ENCODE measurements at places on chromosomes 3 and 15.

DNA sequence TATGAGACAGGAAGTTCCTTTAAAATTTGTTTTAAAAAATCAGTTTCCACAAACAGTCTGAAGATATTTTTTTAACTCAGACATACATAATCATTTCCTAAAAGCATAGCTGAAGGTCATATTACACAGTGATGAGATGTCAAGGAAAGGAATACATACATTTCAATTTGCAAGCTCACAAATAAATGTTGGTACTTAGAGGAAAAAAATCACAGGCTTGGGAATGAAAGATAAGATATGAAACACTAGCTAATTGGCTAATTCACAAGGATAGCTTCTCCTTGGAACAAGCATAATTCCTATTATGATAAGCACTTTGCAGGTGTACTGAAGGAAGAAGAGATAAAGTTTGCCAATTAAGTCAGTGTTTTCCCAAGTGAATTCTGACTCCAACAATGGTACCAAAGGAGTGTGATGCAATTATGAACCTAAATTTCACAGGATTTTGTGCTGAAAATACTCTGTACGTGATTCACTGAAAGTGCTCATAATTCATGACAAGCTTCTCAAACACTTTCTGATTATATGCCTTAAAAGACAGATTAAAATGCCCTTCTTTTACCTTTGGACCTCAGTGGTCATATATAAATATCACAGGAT, 112.4 kb downstream of the FRMD5 start:
- no peak for DNase-seq

GRCh38 chr3:127252446-127252845, 35.4 kb downstream of the PRR20G start:
- DNase-seq: no peak

DNA sequence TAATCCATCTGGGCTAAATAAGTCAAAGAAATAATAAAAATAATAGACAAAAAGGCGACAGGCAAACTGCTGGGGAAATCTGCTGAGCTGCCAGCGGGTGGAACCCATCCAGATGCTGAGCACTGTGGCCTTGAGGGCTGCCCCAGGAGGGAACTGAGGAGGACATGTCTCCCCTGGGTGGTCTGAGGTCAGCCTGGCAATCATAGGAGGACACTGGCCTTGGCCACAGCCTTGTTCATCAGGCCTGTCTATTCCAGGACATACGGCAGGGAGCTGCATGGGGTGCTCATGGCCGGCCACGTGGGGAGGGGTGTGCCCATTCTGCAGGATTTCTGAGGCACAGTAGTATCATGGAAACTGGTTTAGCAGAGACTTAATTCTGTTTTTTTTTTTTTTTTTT, 21.5 kb upstream of the SNRPA1 start:
- DNase-seq: no peak

- no peak for DNase-seq
Observed at GRCh38 chr3:192371870-192372400, 355.4 kb downstream of the FGF12 start.

- no peak for DNase-seq
Observed at GRCh38 chr3:42314411-42314810, 48.4 kb upstream of the CCK start.

GRCh38 chr3:129563850-129564535, 21.0 kb downstream of the H1-8 start:
- no peak for DNase-seq

DNA sequence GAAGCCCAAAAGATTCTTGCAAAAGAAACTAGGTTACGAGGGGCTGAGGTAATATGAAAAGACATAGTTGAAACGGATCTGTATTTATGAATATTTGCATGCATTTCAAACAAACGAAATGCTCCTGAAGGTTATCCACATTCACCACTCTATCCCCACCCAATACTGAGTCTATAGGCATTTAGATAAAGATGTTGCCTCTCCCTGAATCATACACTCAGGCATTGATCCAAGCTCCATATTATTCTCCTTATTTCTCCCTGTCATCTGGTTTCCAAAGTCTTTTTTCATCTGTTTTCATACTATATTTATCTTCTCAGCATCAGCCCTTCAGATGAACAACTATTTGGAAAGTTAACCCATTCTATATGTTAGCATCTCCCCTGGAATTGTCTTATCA, 492.5 kb upstream of the TGFBR2 start:
- no peak for DNase-seq

- no peak for DNase-seq
Observed at GRCh38 chr15:35362195-35362829, 183.7 kb downstream of the DPH6 start.

DNA sequence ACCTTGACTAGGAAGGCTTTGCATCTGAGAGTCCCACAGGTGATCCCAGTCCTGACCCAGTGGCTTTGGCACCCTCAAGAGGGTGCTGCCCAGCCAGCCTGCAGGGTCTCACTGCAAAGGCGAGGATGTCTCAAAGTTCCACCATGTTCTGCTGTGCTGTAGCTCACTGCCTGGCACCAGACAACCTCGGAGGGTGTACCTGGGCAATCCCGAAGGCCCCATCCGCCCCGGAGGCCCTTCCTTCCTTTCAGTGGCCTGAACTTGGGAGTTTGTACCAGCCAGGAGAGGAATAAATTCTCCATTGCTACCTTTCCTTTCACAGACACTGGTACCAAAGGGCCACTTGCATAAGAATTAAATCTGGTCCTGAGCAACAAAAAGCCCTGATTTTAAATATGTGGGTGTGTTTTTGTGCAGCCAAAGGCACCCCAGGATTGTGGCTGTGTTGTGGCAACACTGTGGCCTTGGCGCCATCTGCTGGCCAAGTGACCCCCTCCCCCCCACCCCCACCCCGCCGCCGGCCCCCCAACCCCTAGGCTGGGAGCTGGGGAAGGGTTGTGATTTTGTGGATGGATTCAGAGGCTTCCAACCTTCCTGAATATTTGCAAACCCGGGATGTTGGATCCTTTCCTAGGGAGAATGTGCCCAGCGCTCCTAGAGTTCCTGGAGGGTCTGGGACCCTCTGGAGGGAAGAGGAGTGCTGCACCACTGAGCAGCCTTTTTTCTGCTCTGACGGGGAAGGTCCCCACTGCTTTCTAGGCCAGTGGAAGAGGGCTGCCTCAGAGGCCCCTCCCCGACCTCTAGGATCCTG, 9.7 kb upstream of the PTPN23 start:
- DNase-seq: no peak

- no peak for DNase-seq
Observed at GRCh38 chr3:130088061-130088460, 6.4 kb downstream of the ALG1L2 start.

- DNase-seq: no peak
Observed at GRCh38 chr3:190325923-190326322, 3.7 kb upstream of the CLDN1 start.

GRCh38 chr3:47685037-47685436, 96.7 kb downstream of the SMARCC1 start:
- DNase-seq: no peak

- no peak for DNase-seq
Observed at GRCh38 chr3:81788044-81788443, 26.6 kb upstream of the GBE1 start.

DNA sequence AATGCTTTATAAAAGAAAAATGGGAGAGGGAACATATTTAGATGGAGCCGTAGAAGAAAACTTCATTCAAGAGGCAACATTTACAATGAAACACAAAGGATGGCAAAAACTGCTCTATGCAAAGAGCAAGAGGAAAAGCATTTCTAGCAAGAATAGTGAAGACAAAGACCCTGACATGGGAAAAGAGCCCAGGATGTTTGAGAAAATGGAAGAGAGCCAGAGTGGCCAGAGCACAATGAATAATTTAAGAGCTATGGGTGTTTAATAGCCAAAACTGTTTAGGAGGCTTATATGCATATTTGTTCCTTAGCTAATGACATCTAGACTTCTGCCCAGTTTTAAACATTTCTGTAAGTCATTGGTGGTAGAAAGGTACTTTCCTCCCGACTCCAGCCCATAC, 25.4 kb upstream of the SEMA6D start:
- no peak for DNase-seq

DNA sequence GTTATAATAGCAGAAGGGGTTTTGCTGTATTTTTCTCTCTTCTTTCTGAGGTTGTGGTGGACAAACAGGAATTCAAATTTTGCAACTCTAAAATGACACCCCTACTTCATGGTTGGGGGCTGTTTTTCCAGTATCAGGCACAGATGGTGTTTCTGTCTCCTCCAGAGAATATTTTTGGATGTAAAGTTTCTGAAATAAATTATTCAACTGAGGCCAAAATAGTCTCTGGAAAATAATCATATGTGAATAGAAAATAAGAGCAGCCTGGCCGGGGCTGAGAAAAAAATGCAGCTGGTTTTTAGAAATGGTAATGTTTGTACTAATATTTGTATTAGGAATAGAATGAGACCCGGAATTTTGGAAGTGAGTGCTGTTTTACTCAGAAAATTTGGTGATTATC, 121.3 kb upstream of the ADAMTS9 start:
- DNase-seq: no peak

DNA sequence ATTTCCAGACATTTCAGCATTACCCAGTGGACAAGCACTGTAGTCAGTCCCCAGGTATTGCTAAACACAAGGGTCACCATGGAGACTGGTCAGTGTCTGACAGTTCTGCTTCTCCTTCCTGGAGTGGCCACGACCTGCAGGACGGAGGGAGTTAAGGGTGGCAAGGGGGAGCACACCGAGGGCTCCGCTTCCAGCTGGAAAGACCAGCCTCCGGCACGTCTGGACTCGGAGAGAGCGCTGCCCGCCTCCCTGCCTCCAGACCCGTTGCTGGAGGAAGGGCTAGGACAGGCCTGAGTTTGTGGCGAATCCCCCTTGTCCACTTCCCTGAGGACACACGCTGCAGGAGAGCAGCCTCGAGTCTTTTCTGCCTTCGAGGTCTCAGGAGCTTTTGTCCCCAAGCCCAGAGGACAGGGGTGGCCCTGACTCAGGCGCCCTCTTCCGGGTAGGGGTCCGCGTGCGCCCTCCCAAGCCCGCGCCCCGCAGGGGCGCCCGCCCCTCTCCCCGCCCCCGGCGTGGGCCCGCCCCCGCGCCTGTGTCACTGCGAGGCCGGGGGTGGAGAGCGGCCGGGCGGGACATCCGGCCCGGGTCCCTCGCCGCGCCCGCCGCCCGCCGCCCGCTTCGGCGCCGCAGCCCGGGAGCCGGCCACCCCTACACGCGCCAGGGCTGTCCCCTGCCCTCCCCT, at the start of gene CHST14:
TSS of gene CHST14 (plus strand) at position 562 of the 682 bp plus-strand sequence. CDS start 230 bp downstream, outside the sequence.
- DNase-seq: peak; percentile 37

DNA sequence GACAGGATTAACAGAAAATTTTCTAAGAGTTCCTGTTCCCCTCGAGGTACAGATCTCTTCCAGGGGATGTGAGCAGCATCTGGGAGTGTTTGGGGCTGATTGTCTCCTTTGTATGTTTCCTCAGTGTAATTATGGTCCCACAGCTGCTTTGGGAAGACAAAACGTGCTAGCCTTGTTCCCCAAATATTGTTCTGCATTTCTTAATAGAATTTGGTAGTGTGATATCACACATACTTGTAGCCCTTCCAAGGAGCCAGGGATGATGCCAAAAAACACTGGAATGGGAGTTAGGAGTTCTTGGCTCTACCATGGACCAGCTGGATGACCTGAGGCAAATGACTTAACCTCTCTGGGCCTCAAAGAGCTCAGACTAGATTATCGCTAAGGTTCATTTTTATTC, 19.0 kb upstream of the AGBL1 start:
- DNase-seq: no peak

DNA sequence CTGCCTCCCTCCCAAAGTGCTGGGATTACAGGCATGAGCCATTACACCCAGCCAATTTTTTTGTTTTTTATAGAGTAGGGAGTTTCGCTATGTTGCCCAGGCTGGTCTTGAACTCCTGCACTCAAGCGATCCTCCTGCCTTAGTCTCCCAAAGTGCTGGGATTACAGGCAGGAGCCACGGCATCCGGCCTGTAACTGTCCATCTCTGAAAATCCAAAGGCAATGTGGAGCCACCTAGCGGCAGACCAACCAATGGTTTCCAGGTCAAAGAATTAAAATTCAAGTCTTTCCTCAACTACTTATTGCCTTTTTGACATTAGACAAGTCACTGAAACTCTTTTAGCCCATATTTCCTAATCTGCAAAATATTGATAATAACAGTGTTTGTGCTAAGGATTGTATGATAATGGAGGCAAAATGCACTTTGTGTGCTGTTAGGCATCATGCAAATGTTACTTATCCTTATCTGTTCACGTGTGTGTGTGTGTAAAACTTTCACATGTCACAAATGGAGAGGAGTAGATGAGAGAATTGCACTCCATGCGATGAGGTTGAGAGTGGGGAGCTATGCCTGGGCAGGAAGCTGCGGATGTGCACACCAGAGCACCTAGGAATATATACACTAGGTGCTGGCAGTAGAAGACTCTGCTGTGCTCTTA, 48.7 kb downstream of the COL8A1 start:
- no peak for DNase-seq

- no peak for DNase-seq
Observed at GRCh38 chr3:62965311-62965710, 90.1 kb upstream of the CADPS start.

DNA sequence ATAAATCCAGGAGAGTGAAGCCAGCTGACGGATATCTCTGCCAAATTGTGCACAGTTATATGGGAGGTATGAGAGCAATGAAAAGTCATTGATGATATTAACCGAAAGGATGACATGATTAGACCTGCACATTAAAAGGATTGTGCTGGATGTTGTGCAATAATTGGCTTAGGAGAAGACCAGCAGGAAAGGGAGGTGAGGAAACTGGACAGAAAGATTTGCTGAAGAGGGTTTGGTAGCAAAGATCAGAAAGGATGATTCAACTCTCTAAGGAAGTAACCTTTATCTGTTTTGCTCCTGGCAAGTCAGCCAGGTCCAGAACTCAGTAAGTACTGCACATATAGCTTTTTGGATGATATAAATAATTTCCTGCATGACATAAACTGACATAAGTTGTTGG, 704.7 kb downstream of the GRM7 start:
- no peak for DNase-seq

- no peak for DNase-seq
Observed at GRCh38 chr3:71391361-71391760, 192.2 kb downstream of the FOXP1 start.

DNA sequence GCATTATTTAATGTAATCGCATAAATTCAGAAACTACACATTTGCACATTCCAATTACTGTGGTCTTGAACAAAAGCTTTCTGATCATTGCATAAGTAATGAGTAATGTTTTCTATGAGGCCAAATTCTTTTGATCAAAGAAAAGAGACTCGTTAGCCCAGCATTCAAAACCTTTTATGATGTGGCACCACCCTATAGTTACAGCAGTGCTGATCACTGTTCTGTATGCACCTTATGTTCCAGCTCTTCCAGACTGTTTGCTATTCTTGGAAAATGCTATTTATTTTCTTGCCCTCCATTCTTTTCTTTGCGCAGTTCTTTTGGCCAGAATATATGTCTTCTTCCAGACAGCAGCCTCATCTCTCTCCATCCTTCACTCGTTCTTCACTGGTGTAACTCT, 42.3 kb downstream of the MAP3K13 start:
- DNase-seq: no peak

GRCh38 chr3:128262457-128262856, 109.2 kb downstream of the EEFSEC start:
- no peak for DNase-seq

GRCh38 chr15:90059208-90059985, 42.9 kb downstream of the IDH2 start:
- DNase-seq: peak; percentile 36

- no peak for DNase-seq
Observed at GRCh38 chr3:78871048-78871447, 896.8 kb downstream of the ROBO1 start.

- DNase-seq: no peak
Observed at GRCh38 chr3:24069045-24069444, 124.0 kb downstream of the NR1D2 start.
